HFFc6 (cell line): ENCODE measurements at places on chromosomes 4 and X. TPM values are rescaled to one million over a fixed set of nuclear protein-coding genes. Genes with fewer than 3 reads are reported as not detected.

- no peak for DNase-seq
These were observed 2.9 kb downstream of the ANOS1 start for GRCh38 chrX:8728932-8729535.

GRCh38 chr4:56511098-56511497, 5.5 kb downstream of the ARL9 start:
- no peak for DNase-seq

GRCh38 chrX:144715337-144715736, 532.0 kb upstream of the SPANXN1 start:
- no peak for DNase-seq

- DNase-seq: no peak
These were observed 22.1 kb downstream of the ABLIM2 start for GRCh38 chr4:8136529-8136928.

GRCh38 chr4:111943796-111944203, 201.5 kb upstream of the FAM241A start:
- peak; percentile 41 for DNase-seq

GRCh38 chrX:56978172-56978571, 17.2 kb downstream of the SPIN3 start:
- DNase-seq: peak; percentile 35

GRCh38 chr4:6967846-6968340, 58.3 kb downstream of the TBC1D14 start:
- DNase-seq: no peak

DNA sequence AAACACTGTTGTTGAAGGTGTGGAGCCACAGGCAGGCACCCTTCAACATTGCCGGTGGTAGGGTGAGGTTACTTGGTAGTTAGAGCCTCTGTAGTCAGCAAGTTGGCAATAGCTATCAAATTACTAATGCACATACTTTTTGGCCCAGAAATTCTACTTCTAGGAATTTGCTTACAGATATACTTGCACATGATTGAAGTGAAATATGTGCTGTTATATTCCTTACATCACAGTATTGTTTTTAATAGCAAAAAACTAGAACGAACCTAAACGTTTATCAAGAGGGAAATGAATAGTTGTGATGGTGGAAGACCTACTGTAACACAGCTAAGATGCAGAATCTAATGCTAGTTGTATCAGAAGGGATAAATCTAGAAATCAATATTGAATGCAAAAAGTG, 7.7 kb upstream of the PJA1 start:
- no peak for DNase-seq

DNA sequence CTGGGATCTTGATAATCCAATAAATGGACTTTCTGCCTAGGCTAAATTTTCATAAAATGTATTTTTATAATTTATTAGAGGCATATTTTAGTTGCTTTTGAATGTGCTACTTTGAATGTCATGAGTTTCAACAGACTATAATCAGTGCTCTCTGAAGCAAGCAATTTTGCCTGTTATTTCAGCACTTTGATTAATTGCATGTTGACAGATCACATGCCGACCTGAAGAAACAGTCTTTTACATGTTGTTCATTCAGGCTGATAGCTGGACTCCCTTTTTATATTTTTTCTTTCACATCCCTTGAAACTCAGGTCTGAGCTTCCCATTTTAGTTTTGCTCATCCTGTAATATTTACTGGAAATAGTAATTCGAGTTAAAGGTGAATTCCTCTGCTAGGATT, 341.0 kb downstream of the NAP1L3 start:
- DNase-seq: no peak

DNA sequence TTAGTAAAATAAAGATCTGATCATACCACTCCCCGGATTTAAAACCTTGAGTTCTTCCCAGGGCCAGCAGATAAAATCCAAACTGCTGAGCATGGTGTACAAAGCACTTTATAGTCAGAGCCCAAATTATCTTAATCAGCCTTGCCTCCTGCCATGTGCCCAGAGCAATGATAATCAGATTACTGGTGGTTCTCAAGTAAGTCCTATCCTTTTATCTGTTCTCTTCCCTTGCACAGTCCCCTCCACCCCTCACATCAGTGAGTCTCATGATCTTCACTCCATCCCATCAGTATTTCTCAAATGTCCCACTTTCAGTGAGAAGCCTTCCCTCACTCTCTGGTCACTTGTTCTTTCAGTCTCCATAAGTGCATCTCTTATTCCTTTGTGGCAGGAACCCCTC, 22.7 kb downstream of the INTS6L start:
- no peak for DNase-seq

DNA sequence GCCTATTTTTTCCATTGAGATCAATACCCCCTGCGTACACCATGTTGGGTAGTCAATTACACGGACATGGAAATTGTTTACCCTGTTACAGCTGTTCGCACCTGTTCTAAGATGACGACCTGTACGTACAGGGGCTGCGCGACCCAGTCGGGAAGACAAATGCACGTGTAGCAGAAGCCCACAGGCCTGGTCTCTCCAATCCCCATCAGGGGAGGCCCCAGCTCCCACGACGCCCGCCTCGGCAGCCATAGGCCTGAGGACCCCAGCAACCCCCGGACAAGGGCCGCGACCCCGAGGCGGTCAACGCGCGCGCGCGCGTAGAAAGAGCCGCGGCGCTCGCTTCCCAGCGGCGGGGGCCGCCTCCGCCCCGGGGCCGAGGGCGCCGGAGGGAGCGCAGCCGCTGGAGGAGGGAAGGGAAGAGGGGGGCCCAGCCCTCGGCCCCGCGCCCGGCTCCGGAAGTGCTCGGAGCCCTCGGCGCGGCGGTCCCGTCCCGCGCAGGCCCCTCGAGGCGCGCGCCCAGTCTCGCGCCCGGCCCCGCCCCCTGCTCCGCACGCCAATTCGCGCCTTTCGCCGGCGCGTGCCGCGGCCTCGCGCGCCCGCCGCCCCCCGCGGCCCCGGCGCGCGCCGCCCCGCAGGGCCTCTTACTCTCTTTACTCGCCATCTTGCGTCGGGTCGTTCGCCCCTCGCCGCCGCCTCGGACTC, 618 bp downstream of the RBBP7 start:
- DNase-seq: no peak

DNA sequence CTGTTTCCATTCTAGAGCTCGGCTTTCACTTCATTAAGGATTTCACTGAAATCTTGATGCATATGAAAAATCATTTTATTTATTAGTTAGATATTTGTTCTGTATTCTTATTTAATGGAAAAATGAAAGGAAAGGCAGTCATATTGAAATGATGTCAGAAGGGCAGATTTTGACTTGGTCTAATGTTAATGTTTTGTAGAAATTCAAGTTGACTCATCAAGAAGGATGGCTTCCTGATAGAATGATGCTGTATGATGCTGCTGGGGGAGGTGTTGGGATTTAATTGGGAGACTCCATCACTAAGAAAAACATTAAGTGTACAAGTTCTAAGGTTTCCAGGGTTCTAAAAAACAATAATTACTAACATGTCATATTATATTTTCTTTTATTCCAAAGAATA, 204.8 kb downstream of the PDGFC start:
- peak; percentile 17 for DNase-seq

DNA sequence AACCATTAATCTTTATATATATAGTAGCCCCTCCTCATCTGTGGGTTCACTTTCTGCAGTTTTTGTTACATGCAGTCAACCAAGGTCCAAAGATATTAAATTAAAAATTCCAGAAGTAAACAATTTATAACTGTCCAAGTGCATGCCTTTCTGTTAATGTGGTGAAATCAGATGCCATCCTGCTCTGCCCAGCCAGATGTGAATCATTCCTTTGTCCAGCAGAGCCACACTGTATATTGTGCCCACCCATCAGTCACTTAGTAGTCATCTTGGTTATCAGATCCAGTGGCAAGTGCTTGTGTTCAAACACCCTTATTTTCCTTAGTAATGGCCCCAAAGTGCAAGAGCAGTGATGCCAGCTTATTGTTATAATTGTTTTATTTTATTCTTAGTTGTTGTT, 17.2 kb upstream of the PRDM5 start:
- DNase-seq: no peak

- no peak for DNase-seq
These were observed 28.5 kb upstream of the KLHL4 start for GRCh38 chrX:87489071-87489470.

- no peak for DNase-seq
These were observed 323.6 kb downstream of the AFF2 start for GRCh38 chrX:148823986-148824385.

- peak; percentile 40 for DNase-seq
These were observed 115.9 kb downstream of the MAGEC2 start for GRCh38 chrX:142089193-142089592.

GRCh38 chrX:39774774-39775328, 322.9 kb downstream of the BCOR start:
- DNase-seq: no peak

DNA sequence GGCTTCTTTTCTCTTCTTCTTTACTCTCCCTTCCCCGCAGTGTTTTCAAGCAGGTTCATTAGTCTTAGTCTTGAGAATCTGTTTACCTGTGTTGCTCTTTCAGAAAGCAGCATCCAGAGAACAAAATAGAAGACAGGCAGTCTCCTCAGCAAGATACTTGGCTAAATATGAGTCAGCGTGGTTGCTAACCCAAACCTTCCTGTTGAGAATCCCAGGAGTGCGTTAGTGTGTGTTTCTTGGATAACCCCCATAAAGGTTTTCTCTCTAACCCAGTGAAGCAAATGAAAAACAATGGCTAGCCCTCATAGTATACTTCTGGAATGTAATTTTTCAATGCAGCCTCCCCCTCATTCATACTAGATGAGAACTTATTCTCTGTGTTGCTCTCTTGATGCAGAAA, 41.1 kb downstream of the BMPR1B start:
- DNase-seq: no peak

- DNase-seq: no peak
These were observed 44.5 kb downstream of the RGS12 start for GRCh38 chr4:3337357-3337732.

- DNase-seq: no peak
These were observed 68.8 kb downstream of the HOPX start for GRCh38 chr4:56612282-56612681.

GRCh38 chr4:101348995-101349800, 1.9 kb upstream of the PPP3CA start:
- DNase-seq: no peak

- no peak for DNase-seq
These were observed 50.9 kb upstream of the PRDX4 start for GRCh38 chrX:23616361-23616760.

DNA sequence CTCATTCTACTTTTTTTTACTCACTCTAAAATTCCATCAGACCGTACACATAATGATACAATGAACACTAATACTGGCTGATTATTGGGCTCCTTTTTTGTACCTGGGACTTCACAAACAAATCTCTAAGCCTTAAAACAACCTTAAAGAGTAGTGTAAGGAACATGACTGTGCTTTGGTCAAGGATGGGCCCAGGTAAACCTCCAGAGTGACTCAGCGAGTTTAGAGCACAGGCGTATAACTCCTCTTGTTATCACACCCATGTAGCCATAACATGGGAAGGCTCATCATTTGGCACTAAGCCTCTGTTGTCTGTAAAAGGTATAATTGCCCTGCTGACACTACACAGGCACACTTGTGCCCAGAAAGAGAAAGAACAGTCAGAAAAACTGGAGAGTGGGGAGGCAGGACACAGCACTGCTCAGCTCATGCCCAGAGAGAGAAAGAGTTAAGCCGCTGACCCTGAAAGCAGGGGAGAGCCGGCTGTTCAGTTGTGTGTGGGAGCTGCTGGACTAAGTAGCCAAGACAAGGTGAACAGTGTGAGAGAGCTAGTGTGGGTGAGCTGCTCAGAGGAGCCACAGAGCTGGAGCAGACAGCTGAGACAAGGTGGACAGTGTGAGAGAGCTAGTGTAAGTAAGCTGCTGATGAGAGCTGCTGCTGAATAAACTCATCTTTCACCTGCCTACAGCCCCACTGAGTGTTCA, 319.6 kb upstream of the BMP3 start:
- no peak for DNase-seq

DNA sequence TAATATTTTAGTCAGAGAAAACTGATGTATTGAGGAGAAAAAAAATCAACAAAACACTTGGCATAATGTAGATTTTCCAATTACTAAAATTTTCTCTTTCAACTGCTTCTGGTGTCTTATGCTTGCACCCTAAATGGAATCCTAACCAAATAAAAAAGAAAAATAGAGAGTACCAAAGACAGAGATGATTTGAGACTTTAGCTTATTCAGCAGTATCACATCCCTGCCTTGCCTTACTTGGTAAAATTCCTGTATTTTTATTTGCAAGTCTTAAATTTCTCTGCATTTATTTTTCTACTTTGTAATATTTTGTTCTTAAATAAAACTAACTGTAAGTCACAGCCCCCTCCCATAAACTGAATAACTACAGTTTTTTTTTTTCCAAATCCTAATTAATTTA, 950.5 kb upstream of the INTU start:
- DNase-seq: no peak

DNA sequence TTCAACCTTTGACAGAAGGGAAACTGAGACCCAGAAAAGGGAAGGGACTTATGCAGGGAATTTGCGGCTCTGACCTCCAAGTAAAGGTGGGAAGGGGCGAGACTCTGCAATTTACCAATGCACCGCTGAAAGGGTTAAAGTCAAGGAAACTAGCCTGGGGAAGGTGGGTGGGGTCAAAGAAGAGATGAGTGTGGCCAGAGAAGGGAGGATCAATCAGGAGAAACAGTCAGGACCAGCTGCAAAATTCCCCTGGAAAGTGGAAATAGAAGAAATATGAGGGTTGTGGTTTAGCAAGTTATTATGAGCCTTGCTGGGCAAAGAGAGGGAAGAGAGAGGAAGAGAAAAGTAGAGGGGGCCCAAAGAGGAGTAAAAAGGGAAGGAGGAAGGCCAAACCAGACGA, 30.5 kb downstream of the STARD8 start:
- no peak for DNase-seq

DNA sequence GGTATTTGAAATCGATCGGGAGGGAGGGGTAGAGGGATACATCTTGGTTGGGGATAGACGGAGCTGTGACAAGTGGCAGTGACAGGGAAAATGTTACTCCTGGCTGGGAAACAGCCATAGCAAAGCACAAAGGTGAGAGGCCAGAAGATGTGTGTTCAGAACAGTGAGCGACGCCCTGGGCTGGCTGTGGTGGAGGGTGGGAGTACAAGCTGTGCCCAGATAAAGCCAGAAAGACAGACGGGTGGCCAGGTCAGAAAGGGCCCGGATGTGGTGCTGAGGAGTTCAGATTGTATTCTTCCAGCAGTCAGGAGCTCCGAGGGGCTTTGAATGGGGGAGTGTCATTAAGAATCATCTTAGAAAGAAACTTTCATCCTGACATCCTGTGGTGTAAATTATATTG, 27.9 kb downstream of the CCDC149 start:
- DNase-seq: no peak

GRCh38 chr4:35604724-35605123, 639.6 kb downstream of the ARAP2 start:
- no peak for DNase-seq

- DNase-seq: no peak
These were observed 5.3 kb upstream of the IDS start for GRCh38 chrX:149510386-149510785.

- DNase-seq: no peak
These were observed 271.9 kb upstream of the SMIM31 start for GRCh38 chr4:164482092-164482404.

XKRX gene
- total RNA-seq: not detected in 2 replicates

TLR1 gene
- 0.07 to 0.10 TPM in 2 of 3 replicates, not detected in the other for total RNA-seq

TKTL2 gene
- not detected in 3 replicates for total RNA-seq

WNK3 gene
- not detected in 3 replicates for total RNA-seq

RASSF6 gene
- total RNA-seq: not detected in 2 replicates

UNC5C gene
- not detected in 3 replicates for total RNA-seq

CXCL11 gene
- total RNA-seq: not detected in 2 replicates

TRIM61 gene
- total RNA-seq: 0.19 TPM in 1 of 3 replicates, not detected in the others

SLC39A8 gene
- 0.45 to 1.6 TPM (median 0.56 TPM) in 3 replicates for total RNA-seq

ZBTB49 gene
- 2.7 to 4.8 TPM (median 3.1 TPM) in 3 replicates for total RNA-seq

ANKRD50 gene
- total RNA-seq: 17.7 to 21.2 TPM (median 19.1 TPM) in 3 replicates

PABPC5 gene
- not detected in 3 replicates for total RNA-seq

VEGFC gene
- total RNA-seq: 323 to 344 TPM (median 335 TPM) in 3 replicates

RPGR gene
- 3.0 to 5.4 TPM (median 3.7 TPM) in 3 replicates for total RNA-seq

APBB2 gene
- 32.4 to 45.2 TPM (median 40.8 TPM) in 3 replicates for total RNA-seq

S100G gene
- total RNA-seq: not detected in 3 replicates

L1CAM gene
- total RNA-seq: 13.7 and 82.5 TPM in 2 replicates
